ENCODE measurements at places on chromosomes 5 and 9. TPM values are rescaled to one million over a fixed set of nuclear protein-coding genes. Genes with fewer than 3 reads are reported as not detected.

MTRR gene
- total RNA-seq, result 18.8 TPM

DNA sequence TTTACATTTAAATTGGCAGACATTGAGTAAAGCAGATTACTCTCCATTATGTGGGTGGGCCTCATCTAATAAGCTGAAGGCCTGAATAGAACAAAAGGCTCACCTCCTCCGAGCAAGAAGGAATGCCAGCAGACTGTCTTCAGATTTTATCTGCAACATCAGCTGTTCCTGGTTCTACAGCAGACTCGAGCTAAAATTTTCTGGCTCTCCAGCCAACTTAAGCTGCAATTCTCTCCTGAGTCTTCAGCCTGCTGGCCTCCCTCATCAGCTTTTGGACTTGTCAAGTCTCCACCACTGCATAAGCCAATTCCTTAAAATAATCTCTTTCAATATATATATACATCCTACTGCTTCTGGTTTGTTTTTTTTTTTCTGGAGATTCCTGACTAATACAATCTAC, 12.5 kb downstream of the TRPM3 start:
- no peak for DNase-seq

HTR1A gene
- not detected for total RNA-seq

DNA sequence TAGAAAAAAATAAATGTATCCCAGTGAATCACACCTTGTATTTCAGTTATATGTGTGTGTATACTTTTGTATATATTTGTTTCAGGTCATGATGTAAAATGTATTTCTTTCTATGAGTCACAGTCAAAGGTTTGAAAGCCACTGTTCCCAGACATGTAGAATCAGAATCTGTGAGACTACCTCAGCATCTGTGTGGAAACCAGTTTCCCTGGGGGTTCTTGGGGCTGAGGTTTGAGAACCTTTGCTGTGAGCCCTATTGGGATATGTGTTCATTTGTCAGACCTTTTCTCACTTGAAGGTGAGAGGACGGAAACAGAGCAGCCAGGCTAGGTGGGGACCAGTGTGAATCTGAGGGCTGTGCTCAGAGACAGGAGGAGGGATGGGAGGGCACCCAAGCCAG, 78.7 kb upstream of the SAP30L start:
- no peak for DNase-seq

GRCh38 chr5:126450346-126450745, 27.1 kb downstream of the GRAMD2B start:
- no peak for DNase-seq

Measured in uterus (tissue), 4 donors.